ELF-1 (cell line): ENCODE measurements at places on chromosomes 2 and 18.

DNA sequence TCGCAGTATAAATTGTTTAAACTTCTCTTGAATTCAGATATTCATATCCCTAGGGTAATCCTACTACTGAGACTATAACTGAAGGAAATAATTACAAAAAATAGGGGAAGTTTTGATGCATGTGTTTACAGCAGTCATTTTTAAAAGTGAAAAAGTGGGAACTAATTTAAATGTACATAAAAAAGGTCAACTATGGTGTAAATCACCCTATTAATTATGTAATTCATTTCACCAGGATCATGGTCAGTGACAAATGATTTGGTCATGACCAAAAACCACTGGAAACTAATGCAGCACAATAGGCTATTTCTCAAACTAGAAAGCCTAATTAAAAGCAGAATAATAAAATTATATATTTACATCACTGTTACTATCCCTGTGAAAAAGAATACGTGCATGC, 5.0 kb upstream of the CNGA3 start:
- no peak for DNase-seq

GRCh38 chr18:73235491-73235890, 367.7 kb upstream of the NETO1 start:
- no peak for DNase-seq

DNA sequence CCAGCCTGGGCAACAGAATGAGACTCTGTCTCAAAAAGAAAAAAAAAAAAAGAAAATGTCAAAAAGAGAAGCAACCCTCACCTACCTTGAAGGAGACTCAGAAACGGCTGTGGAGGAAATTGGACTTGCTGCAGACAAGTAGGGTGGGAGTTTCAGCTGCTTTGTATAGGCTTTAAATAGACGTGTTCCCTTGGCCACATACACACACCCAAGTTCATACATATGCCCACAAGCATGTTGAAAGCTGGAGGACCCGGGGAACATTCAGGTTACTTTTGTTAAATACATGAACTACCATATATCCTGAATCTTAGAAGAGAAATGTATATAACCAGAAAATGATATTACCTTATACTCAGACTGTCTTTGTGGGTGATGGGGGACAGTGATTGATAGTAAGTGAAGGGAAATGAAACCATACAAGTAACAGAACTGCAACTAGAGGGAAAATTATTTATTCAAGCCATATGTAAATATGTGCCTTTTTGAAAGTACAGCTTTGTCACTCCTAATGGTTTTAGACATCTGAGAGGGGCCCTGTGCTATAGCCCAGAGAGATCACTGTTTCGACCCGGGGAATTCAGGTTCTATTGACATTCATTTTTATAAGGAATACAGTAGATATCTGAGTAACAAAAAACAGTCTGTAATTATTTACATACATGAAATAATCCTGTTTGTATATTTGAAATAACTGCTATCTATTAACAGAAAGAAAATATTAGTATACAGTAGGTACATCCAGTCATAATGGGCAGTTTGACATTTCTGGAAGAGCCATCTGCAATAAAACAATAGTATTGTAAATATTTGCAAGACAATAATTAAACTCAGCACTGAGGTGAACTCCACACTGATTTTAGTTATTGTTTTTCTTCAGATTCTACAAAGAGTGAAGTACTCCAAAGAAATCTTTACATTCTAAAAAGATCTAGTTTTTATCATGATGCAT, 48.0 kb upstream of the TGIF1 start:
- no peak for DNase-seq

- DNase-seq: no peak
Measured at GRCh38 chr2:55363636-55364035, 56.0 kb downstream of the CCDC88A start.

- no peak for DNase-seq
Measured at GRCh38 chr18:37006742-37007141, 177.8 kb downstream of the KIAA1328 start.

- no peak for DNase-seq
Measured at GRCh38 chr2:232667989-232668583, 29.0 kb upstream of the GIGYF2 start.

GRCh38 chr2:134362740-134363139, 108.9 kb downstream of the MGAT5 start:
- no peak for DNase-seq

DNA sequence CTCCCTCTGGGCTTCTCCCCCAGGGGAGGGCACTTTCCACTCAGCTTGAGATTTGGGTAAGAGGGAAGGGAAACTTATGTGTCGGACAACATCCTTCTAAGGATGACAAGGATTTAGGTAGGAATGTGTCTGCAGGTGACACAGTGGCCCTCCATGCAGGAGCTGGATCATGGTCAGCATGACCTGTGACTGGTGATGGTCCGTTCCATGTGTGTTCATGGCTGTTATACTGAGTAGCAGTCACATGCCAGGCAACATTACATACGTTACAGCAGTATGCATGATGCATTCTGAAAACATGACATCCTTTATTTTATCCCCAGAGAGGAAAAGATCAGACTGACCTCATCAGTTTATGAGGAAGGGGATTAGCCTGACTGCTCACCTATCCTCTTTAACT, 192.1 kb downstream of the SEPTIN10 start:
- no peak for DNase-seq

DNA sequence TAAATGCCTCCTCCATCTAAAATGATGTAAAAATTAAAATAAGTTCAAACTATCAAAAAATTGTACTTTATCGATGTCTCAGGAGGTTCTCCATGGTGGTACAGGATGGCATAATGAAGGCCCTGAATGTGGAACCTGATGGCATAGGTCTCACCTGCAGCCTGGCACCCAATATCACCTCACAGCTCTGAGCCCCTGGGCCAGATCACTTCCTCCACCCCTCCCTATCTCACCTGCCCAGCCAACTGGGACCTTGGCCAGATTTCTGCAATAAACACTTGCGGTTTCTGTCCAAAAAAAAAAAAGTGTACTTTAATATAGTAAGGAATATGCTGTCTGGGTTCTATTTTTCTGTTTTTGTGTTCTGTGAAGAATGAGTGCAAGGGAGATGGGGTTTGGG, 6.7 kb upstream of the RBM45 start:
- DNase-seq: no peak

DNA sequence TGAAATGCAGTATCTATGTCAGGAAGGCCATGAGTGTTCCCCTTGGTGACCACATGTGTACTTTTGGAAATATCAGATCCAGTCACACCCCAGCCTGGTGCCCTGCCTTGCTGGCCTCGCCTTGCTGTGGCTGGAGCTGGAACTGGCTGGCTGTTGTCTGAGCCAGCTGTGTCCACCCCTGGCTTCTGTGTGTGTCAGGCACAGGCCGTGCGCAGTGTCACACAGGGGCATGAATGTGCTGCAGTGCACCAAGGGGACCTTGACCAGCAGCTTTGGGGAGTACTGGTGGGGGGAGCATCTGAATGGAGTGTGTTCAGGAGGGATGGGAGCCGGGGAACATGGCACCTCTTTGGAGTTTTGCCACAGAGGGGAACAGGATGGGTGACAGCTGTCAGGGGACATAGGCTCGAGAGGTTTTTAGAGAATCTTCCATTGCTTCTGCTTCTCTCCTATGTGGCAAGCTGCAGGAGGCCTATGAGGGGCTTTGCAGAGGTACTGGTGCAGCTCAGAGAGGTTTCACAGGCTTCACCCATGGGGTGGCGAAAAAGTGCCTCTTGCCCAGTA, 44.7 kb upstream of the FAHD2A start:
- DNase-seq: no peak

- DNase-seq: no peak
Measured at GRCh38 chr2:109160714-109161440, 31.9 kb downstream of the SH3RF3 start.

DNA sequence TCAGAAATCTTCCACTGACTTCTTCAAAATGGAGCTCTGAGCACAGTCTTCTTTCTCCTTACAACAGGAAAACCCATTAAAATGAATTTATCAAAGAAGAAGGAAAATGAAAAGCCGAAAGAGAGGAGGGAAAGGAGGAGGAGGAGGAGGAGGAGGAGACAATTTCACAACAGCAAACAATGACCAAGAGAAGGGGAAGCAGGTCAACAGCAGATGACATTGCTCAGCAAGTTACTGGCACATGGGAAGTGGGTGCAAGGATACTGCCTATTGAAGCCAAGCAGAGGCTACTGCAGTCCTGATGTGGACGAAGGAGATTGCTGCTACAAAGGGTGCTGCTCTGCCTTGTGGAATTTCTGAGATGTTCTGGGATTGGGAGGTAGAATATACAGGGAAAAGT, 268.2 kb upstream of the FBXO11 start:
- no peak for DNase-seq

GRCh38 chr2:212960336-212960735, 191.1 kb downstream of the IKZF2 start:
- no peak for DNase-seq

DNA sequence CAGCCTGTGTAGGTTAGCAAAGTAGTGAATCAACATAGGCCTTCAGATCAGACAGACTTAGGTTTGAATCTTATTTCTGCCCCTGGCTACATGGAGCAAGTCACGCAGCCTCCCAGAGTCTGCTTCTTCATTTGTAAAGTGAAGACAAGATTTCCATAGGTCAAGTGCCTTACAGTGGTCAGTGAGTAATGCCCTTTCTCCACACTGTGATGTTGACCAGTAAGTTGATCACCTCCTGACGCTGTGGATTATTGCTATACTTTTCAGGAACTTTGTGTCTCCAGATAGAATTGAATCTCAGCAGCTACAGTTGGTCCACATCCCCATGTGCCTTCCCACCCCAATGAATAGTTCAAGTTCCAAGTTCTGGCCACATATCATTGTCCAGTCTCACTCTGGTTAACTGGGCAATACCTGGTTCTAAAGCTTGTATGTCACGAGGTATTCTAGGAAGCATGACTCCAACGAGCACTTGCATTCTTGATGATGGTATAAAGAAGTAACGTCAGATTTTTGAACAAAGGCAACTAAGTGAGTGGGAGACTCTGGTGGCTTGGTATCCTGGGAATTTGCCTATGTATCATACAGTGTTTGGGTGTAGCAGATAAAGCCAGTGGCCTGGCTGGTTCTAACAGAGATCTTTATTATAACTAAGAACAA, 2.1 kb upstream of the CLIP4 start:
- no peak for DNase-seq

DNA sequence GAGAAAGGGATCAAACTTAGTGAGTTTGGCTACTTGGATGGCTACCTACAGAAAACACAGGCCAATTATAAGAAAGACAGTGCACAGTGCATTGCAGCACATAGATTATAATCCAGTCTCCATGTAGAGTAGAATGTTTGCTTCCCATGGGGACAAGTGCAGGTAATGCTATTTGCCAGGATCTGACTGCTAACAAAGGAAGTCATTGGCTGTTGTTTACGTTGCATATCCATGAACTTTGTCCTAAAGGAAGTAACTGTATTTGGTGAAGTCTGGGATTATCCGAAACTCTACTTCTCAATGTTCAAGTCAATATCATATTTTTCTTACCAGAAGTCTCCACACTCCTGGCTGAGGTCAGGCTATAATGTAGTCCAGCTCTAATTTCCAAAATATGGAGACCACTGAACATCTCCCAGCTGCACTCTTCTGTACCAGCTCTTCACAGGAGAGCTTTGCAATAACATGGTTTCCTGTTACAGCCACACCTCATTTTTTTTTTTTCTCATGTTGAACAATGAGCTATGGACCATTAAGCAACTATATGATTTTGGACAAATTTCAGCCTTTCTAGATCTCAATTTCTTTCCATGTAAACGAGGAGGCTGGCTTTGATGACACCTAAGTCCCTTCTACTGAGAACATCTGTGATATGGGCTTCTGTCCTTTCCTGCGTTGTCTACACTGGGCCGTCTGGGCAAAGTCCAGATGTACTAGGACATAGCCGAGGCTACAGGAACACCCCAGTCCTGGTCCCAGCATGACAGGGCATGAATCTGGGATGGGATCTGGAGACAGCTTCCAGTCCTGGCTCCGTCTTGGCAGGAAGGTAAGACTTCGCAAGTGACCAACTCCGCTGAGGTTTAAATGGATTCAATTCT, 154.8 kb downstream of the LAMA1 start:
- no peak for DNase-seq

DNA sequence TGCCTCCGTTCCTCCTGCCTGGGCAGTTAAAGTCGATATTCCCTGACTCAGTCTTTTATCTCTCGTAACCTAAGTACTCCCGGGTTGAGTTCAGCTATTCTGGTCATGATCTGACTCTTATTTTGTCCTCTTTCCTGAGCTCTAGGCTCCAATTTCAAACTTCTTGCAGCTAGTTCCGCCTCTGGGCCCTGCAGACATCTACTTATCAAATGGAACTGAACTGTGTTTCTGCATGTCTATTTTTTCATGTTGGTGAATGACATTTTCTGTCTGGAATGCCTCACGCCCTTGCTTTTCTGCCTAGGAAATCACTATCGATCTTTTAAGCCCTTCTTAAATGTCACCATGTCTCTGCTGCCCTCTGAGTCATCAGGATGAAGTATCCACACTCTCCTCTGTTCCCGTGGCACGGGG, 101.5 kb downstream of the VAPA start:
- no peak for DNase-seq

DNA sequence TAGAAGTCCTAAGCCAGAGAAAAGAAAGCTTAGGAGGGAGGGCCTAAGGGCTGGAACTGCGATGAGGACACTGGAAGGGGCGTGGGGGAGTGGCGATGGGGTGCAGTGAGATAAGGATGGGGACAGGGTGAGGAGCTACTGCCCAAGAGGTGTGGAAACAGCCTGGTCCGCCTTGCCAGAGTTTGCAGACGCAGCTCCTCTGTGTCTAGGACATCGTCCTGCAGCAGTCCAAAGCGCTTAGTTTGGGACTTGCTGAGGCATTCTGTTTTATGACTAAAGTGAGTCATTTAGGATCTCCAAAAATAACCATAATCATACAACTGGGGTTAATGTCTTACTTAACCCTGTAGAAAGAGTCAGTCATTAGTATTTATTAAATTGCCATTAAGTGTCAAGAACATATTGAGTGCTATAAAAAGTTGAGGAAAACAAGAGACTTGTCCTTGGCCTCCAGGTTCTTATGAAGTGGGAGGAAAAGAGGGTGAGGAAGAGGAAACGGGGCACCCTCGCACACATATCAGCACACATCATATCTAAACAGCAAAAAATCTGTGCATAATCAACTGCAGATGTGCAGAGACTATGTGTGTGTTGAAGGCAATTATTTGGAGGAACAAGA, 74.8 kb downstream of the CDK15 start:
- no peak for DNase-seq

DNA sequence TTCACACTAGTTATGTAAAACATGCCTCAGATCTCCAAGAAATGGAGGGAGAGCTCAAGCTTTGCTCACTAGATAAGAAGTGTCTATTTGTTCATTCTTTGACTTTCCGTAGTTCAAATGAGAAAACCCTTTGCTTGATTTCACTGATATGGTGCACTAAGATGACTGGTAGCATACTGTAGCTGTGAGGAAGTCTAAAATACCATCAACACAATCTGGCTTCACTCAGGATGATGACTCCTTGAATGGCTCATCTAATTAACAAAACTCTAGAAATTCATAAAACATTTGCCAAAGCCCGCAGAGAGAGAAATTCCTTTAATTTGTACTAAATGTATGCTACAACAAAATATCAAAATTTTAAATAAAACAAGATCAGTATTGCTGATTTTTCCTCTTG, 152.8 kb upstream of the STK17B start:
- no peak for DNase-seq

GRCh38 chr2:168920504-168921157, 19.5 kb downstream of the G6PC2 start:
- DNase-seq: no peak
